Cerebellar cortex (tissue), 1 donor: ENCODE measurements at places on chromosomes 6 and 20.

GRCh38 chr6:107632381-107633136, 142.6 kb downstream of the SOBP start:
- no peak for DNase-seq

GRCh38 chr6:143321491-143322086, 128.9 kb downstream of the ADAT2 start:
- DNase-seq = no peak

DNA sequence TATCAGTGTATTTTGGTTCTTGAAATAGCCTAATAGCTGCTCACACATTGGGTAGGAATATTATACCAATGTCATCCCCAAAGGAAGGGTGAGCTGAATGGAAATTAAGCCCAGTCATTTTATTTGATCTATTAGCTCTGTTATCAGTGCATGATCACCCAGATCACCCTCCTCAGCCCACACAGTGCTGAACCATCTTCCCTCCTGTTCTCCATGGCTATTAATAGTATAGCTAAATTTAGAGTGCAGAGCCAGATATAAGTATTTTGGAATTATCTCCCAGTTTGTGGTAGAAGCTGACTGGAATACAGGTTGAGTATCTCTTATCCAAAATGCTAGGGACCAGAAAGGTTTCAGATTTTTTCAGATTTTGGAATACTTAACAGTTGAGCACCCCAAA, 45.4 kb downstream of the KCTD20 start:
- DNase-seq = no peak

DNA sequence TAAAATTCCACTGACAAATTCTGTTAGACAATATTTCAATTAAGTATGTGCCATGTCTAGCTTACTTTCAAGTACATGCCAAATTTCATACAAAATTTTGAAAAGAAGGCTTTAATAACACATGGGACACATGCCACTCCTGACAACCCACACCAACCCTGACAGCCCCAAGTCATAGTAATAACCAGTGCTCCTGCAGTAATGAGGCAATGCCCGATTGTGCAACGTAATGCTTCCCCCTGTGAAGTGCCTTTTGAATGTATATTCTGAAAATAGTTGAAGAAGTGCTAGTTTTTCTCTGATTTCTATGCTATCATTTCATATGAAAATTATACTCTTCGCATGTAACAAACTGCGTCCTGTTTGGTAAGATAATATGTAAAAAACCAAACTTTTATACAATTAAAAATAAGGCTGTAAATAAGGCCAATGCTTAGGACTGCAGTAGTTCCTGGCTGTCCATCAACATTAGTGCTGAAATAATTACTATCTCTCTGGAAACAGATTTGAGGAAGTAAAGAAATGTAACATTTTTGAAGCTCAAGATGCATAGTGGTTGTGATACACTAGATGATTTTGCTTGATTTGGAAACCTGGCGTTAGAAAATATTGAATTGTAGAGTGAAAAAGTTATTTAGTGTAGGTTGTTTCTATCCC, 125.8 kb upstream of the BCLAF1 start:
- no peak for DNase-seq

DNA sequence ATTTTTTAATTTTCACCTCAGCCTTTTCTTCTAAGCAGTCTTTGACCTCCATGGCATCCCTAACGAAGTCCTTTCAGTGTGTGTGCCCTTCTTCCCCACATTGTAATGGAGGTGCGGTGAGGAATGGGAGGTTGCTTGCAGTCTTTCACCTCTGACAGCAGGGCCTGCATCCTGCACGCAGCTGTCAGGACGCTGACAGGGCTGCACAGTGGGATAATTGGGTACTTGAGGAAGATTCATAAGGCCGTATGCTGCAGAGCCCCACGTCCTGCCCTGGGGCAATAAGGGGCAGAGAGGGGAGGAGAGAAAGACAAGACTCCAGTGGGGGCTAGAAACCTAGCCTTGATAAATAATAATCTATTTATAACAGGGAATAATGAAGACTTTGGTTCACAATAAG, 184.7 kb downstream of the SAMD5 start:
- no peak for DNase-seq

DNA sequence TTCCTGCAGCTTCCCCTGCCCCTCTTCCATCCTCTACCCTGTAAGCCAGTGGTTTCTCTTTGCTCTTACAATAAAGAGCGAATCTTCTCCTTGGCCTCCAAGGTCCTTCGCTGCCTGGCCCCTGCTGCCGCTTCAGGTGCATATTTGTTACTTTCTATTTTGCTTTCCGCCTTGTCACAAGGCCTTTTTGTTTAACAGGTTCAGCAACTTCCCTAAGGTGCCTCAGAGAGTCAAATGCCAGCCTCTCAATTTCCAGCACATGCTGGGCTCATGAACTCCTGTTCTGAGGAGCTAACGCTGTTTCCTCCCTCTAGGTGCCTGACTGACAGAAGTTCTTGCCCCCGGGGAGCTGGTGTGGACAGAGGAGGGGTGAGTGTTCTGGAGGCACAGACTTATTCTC, 42.4 kb upstream of the EPB41L1 start:
- no peak for DNase-seq

DNA sequence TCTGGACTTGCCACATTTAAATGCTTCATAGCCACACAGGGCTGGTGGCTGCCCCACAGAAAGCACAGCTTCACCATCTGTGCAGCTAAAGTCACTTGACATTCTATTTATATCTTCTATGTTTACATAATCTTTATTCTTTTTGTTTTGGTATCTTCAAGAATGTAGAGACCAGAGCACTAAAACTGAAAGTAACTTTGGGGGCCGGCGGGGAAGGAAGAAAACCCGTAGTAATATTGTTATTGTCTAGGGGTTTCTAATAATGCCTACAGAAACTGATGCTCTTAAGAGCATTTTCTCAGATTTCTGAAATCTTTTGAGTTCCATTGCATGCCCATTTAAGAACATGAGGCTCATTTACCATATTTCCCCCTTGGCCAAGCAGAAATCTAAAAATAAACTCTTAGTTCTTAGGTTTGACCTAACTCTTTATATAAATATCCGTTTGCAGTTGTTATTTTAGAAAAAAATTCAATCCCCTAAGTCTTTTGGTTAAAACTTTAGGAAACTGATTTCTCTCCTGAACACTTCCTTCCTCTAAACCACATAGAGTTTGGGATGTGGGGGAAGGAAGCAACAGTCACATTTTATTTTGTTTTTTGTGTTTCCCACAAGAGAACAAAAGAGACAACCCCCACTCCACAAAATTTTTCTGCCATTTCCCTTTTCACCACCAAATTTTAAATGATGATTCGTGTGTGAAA, 207.6 kb downstream of the OGFRL1 start:
- DNase-seq = peak; percentile 23

DNA sequence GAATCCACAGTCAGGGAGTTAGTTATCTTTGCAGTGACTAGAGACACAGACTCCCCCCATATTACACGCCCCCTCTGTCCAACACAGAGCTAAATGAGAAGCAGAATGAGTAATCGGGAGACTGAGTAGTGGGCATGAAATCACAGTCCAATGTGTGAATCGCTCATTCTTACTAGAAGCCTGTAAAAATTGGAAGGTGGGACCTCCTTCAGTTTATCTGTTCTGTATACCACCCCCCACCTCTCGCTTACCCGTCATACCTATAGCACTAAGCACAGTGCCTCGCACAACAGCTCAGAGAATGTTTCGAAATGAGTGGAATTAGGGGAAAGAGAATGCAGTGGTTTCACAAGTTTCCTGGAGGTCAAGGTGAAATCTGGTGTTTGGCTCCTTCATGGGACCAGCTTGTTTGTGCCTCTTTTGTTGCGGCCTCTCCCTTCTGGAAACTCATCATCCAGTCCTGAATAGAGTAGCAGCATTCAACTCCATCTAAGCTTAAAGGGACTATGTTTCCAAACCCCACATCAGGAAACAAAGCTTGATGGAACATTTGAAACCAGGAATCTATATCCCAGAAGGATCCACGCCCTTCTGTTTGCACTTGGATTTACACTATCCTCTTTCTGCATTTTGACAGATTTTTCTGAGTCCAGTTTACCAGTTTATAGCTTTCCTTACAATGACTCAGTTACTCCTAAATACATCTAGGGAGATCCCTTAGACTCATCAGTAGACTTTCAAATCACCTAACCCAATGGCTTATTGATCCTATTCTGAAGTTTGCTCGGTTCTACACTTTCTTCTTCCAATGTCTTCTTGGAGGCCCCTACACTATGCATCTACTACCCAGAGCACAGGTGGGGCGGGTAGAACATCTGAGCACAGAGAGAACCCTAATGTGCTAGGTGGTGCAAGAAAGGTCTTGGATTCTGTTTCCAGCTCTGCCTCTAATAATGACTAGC, 59.2 kb upstream of the PIM1 start:
- peak; percentile 78 for DNase-seq

DNA sequence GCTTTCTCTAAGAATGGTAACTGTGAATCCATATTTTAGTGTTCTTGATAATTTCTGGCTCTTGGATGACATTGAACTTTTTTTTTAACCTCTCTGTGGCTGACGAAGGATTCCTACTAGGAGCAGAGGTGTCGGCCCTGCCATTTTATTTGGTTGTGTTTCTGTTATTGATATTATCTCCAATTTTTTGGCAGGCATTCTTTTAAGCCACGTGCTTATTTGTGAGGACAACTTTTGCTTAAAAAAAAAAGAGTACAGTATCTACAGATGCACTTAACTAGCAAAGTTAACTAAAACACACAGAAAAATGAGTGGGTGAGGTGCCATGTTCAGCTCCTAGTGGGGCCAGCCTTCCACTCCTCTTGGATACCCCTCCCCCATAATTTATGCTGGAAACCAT, 1.1 kb downstream of the FANCE start:
- no peak for DNase-seq

- DNase-seq = no peak
These were observed 192.8 kb downstream of the LRFN2 start for GRCh38 chr6:40394381-40394780.

GRCh38 chr6:103983860-103984259, 875.9 kb downstream of the HACE1 start:
- DNase-seq = no peak

GRCh38 chr6:166105341-166106075, 62.1 kb downstream of the TBXT start:
- DNase-seq = peak; percentile 3

DNA sequence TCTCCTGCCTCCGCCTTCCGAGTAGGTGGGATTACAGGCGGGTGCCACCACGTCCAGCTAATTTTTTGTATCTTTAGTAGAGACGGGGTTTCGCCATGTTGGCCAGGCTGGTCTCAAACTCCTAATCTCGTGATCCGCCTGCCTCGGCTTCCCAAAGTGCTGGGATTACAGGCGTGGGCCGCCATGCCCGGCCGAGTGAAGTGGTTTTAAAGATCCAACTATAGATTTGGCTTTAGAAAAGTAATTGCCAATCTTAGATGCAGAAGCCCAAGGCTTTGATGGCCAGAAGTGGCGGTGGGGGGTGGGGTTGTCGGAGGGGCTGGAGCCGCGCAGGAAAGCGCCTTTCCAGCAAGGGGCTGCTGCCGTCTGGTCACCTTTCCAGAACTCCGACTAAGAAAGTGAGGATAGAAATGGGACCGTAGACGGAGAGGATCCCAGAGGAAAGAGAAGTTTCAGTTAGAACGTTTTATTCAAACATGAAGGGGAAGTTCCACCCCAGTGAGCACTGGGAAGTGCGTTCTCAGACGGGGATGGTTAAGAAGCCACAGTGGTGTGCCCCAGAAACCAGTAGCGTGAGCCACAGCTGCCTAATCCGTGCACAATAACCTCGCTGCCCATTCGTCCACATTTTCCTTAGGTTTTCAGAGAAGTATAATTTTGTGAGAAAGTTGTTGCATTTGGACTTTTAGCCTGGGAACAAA, 69.7 kb downstream of the DLL1 start:
- DNase-seq = no peak

- DNase-seq = no peak
These were observed 66.7 kb downstream of the ZDHHC14 start for GRCh38 chr6:157447735-157448134.

- no peak for DNase-seq
These were observed 146.8 kb downstream of the CDC5L start for GRCh38 chr6:44534291-44534690.

GRCh38 chr6:43019152-43019551, 2.3 kb upstream of the RRP36 start:
- no peak for DNase-seq

- DNase-seq = no peak
These were observed 162.8 kb upstream of the RSPO3 start for GRCh38 chr6:126955621-126956020.

DNA sequence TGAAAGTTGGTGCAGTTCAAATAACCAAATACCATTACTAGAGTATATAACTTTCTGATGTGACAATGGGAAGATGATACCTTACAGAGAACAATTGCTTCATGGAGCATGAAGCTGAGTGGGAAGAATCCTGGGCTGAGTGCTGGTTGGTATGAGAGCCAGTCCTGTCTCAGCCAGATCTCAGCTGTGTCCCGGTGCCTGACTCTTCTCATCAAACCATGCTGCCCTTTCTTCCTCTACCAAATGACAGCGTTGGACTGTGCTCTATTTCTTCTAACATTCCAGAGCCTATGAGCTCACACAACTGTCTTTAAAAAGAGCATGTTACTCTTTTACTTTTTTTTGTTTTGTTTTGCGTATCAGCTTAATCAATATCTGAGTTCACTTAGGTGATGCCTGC, 27.5 kb upstream of the PBOV1 start:
- DNase-seq = no peak

DNA sequence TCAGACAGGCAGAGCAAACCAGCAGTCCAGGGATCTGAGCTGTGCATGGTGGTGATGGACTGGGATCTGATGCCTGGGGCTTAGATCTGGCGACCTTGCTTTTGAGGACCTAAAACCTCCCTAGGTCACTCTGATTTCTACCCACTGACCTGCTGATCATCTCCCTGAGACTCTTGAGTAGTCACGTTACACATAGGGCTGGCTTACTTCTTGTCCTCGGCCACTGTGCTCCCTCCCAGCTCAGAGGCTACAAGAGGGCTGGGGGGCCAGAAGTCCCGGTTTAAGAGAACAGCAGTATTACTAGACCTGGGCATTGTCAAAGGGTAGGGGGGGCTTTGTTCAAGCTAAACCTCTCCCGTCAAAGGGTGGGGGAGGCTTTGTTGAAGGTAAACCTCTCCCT, 5.5 kb downstream of the DYNLT1 start:
- no peak for DNase-seq

- no peak for DNase-seq
These were observed 46.7 kb downstream of the SLC24A3 start for GRCh38 chr20:19259141-19259591.

GRCh38 chr6:79094938-79095337, 16.9 kb upstream of the PHIP start:
- DNase-seq = no peak

- peak; percentile 60 for DNase-seq
These were observed 2.3 kb upstream of the KIF16B start for GRCh38 chr20:16575390-16576140.

- no peak for DNase-seq
These were observed 539.4 kb upstream of the JARID2 start for GRCh38 chr6:14706378-14706929.
